ENCODE measurements at places on chromosomes 16 and 17.

DNA sequence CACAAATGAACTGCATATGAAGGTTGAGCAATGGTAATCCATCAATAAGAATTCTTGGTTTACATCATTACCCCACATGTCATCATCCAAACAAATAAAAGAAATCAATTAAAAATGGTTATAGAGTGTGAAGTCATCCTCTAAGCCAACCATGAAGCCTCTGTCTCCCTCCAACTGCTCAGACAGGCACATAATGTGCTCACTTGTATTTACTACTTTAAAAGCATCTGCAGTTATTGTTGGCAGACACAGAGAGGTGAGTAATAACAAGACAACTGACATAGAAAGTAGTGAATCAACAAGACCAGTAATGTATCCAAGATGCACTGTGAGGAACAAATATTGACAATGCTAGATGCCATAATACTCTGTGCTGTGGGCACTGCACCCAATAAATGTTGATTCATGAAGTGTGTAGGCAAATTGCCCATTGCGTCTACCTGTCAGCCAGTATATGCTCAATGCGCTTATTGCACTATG, 20.0 kb downstream of the ADAMTS18 start:
- no peak for DNase-seq

DNA sequence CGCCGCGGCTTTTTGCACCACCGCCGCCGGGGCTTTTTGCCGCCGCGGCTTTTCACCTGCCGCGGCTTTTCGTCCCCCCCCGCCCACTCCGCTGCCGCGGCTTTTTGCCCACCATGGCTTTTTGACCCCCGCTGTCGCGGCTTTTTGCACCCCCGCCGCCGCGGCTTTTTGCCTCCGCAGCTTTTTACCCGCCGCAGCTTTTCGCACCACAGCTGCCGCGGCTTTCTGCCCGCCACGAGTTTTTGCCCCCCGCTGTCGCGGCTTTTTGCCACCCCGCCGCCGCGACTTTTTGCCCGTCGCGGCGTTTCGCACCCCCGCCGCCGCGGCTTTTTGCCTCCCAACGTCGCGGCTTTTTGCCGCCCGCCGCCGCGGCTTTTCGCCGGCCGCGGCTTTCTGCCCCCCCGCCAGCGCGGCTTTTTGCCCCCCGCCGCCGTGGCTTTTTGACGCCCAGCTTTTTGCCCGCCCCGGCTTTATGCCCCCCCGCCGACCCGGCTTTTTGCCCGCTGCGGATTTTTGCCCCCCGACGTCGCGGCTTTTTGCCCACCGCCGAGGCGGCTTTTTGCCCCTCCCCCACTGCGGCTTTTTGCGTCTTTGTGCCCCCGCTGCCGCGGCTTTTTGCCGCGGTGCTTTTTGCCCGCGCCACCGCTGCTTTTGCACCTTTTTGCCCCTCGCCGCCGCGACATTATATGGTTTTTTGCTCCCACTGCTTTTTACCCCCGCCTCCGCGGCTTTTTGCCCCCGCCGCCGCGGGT, 1343.6 kb downstream of the TP53TG3F start:
- DNase-seq, result no peak

DNA sequence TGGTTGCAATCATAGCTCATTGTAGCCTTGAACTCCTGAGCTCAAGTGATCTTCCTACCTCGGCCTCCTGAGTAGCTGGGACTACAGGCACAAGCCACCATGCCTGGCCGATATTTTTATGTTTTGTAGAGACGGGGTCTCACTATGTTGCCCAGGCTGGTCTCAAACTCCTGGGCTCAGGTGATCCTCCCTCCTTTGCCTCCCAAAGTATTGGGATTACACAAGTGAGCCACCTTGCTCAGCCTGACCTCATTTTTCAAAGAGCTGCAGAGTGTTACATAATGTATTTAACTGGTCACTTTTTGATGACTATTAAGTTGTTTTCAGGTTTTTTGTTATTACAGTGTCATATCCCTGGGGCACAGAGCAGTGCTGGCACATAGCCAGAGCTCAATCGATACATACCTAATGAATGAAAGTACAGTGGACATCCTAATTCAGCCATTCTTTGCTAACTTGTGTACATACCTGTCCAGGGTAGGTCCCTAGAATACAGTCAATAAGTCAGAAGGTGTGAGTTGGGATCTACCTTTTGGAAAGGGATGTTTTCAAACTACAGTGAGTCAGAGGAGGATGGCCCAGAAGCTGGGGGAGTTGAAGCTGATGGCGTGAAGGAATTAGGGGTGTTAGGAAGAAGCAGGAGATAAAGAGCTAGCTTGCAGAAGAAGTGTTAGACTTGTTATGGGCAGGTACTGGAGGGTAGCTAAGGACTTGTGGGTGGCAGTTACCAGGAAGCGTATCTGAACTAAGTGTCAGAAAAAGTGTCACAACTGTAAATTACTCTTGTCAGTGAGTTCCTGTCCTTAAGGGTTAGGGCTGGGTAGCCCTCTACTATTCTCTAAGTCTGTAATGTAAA, 20.1 kb upstream of the CYLD start:
- DNase-seq, result peak; percentile 51

GRCh38 chr17:8105957-8106398, 12.3 kb downstream of the ALOXE3 start:
- DNase-seq, result no peak

DNA sequence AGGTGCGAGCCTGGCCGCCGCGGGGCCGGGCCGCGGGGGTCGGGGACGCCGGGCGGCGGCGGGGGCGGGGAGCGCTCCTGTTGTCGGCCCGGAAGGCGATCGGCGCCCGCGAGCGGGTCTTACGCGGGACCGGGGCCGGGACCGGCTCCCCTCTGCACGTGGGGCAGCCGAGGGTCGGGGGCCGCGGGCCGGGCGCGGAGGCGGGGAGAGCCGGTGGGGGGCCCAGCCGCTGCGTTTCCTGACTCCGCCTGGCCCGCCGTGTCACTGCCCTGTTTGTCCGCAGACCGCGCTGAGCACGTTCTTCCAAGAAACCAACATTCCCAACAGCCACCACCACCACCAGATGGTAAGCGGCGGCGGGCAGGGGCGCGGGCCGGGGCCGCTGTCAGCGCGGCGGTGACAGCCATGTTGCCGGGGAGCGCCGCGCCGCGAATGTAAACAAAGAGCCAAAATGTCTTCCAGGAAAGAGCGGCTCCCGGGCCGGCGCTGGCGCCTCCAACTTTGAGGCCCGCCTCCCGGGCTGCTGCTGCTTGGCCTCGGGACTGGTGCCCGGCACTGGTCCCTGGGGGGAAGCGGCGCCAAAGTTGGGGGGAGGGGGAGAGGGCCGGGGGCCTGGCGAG, 586 bp downstream of the UBALD2 start:
- DNase-seq, result peak; percentile 70

GRCh38 chr17:33142705-33143299, 150.3 kb downstream of the ASIC2 start:
- peak; percentile 63 for DNase-seq

DNA sequence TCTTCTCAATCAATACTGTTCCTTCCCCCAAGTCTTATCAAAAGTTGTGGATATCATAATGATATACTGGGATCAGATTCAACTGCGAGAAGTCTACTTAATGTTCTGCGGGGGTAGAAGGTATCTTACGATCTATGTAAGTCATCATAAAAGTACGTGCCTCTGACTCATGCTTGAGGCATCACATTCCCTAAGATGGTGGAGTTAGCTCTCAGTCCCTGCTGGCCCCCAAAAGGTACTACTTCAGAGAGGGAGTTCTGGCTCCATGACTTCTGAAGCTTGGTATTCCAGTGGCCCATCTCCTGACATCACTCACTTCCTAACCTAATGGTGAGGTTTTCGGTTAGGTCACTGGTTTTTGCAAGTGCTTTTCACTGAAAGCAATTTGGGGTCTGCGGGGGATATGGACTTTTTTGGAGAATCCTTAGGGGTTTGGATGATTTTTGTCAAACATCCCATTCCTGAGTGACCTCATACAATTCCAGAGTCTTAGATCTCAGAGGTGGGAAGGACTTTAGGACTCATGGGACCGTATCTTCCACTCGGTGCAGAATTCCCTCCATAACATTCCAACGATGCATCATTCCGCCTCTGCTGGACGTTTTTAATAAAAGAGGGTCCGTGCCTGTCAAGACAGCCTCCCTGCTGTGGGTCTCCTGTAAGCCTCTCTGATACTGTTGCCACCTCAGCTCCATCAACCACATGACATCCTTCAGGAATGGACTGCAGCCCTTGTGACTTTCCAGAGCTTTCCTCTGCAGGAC, 74.3 kb downstream of the DYNLRB2 start:
- DNase-seq, result peak; percentile 33

DNA sequence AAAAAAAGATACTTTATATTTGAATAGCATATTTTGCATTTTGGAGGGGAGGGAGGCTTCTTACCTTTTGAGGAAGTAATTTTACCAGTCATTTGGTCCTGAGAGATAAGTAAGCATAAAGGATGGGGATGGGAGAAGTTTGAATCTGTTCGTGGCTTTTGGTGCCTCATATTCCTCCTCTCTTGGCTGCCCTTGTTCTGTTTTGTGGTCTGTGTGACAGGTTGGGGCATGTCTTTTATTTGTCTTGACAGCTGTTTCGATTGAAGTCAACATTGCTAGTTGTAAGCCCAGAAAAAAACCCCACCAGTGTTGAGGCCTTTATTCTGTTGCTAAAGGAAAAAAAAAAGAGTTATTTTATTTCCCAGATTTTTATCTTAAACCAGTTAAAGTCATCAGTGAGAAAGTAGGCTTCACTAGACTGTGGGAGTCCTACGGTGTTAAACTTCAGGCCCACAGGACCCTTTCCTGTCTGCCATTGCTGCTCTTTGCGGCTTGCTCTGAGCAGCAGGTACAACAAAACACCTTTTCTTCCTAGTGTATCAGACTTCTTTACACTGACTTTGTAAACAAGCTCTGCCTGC, 11.4 kb downstream of the SLC7A6 start:
- DNase-seq, result peak; percentile 76

GRCh38 chr17:34235389-34236028, 19.6 kb upstream of the CCL2 start:
- DNase-seq, result no peak

GRCh38 chr17:30840771-30841170, 9.0 kb downstream of the ATAD5 start:
- DNase-seq, result no peak

DNA sequence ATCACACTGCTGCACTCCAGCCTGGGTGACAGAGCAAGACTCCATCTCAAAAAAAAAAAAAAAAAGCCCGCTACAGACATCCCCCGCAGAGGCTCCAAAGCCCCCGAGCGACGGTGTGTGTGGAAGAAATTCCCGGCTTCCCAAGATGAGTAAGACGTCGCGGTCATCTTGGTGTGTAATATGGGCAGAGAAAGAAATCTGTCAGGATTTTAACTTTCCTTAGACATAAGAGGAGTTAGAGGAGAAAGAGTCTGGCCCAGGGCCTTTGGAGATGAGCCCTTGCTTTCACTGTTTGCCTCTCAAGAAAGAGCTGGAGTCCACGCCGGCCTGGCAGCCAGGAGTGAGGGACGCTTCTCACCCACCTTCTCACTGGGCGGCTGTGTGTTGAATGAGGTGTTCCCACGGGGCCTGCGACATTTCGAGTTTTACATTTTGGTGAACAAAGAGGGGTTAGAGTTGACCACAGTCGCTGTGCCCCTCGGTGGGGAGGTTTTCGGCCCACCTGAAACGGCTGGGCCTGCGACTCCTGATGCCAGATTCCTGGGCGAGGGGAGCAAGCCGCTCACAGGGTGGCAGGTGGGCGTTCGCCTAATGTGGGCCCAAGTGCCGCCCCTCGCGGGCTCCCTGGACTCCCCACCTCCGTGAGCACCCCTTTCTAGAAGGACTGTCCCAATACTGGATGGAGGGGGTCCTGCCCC, 17.9 kb downstream of the C1QTNF1 start:
- DNase-seq, result no peak

DNA sequence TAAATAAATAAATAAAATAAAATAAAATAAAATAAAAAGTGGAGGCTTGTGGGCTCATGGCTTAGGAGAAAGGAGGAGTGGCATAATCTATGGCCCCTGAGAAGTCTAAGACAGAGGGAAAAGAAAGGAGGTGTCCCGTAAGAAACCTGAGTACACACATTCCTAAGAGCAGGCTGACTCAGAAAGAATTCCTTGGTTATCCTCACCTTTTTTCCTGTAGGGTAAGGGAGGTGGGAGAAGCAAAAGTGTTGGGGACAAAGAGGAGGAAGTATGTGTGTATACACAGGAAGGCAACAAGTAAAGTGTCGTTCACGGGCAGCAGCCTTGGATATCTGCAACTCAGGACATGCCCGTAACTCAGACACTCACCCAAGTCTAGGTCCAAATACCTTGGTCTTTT, 29.3 kb downstream of the MARF1 start:
- DNase-seq, result no peak

- DNase-seq, result no peak
Measured at GRCh38 chr16:47986031-47986430, 169.8 kb downstream of the ABCC12 start.

DNA sequence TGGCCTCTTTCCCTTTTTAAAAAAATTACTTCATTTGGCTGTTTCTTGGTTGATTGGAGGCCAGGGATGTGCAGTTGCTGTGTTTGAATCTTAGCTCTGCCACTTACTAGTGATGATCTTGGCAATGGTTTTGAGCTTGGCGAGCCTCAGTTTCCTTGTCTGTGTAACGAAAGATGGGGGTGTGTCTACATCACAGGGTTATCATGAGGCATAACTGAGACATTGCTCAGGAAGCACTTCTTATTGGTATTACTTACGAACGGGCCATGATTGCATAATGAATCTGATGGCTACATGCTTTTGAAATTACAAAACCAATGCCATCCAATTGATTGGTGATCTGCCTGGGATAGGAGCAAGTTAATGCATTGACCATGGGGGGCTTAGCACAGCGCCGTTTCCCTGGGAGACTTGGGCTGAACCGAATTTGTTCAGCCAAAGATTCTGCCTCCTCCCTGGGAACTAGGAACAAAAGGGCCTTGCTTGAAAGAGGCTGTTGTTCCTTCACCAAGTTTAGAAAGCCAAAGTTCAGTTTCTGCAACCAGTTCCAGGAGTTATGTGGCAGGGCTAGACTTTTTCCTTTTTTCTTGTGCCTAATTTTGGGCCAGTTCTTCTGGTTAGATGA, 21.9 kb downstream of the CMIP start:
- no peak for DNase-seq

DNA sequence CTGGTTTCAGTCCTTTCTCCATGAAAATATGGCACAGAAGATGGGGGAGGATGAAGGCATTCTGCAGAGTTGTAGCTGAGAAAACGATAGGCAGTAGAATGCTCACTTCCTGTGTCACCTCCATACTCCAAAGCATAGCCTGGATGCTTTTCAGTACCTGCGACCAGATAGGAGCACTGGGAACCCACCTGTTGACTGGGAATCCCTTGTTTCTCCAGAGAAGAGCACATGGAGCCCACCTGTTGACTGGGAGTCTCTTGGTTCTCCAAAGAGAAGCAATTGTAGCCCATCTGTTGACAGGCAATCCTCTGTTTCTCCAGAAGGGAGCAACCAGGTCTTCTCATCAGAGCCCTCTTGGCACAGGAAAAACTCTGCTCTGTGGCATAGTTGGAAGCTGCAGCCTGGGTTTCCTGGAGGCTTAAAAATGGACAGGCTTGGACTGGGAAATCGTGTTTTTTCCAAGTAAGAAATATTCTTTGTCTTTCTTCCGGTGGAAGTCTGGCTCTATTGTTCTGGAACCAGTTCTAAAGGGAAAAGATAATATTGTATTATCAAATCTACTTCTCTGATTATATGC, 13.2 kb downstream of the TERF2IP start:
- DNase-seq, result no peak

Data from hematopoietic multipotent progenitor cell treated with erythropoietin and hydrocortisone succinate and interleukin-3 and kit ligand, for 4 days (in vitro differentiated cells).